ENCODE measurements at places on chromosomes 16 and 17.
A peak's percentile ranks its signal among the peaks of the same experiment; 100 is the strongest.

- no peak for DNase-seq
These were observed 19.7 kb downstream of the SDK2 start for GRCh38 chr17:73624496-73624988.

DNA sequence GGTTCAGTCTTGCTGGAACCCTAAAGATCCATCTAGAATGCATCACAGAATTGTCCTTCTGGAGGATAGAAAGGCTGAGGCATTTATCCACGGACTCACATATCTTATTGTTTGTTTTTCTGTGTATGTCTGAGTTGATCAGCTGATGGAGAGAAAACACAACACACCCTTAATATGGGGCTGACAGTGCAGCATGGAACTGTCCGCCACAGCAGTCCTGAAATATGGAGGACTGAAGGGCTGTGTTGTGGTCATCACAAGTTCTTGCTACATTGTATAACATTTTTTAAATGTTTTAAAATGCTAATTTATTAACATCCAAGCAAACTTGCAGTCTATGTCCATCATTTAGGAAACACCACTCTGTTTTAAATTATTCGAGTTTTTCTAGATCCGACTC is 448.9 kb upstream of the ERCC4 start:
- DNase-seq: no peak

- no peak for DNase-seq
These were observed 40.0 kb downstream of the TBC1D16 start for GRCh38 chr17:79995696-79996095.

- no peak for DNase-seq
These were observed 5.0 kb downstream of the CAMKK1 start for GRCh38 chr17:3887804-3888203.

DNA sequence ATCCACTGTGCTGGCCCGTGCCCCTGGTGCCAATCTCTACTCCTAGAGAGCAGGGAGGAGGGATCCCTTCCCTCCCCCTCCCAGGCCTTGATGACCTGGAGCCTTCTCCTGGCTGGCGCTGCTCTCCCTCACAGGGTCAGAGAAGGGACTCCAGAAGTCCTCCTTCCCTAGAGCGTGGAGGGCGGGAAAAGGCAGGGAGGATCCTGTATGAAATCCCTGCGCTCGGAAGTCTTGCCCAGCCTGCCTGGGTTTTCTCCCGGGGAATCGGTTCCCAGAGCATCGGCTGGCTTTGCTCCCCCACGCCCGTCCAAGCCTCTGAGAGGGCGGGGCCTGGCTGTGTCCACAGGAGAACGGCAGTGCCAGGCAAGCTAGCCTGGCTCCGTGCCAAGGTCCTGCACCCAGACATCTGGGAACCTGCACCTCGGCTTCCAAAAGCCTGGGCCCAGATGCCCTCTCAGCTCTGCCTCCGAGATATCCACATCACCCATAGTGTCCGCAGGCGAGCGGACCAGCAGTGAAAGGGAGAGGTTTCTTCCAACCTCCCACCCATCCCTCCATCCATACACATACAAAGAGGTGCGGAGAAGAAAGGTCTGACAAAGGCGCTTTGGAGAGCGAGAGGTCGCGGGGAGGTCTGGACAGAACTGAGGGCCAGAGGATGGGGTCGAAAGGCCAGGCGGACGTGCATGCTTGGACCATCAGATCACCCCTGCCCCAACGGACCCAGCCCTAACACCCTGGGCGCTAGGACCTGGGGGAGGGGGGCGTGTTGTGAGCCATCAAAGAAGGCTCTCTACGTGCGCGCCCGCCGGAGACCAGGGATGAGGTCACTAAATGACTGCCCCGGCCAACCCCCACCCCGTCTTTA is 1.1 kb downstream of the MPP2 start:
- no peak for DNase-seq

- peak; percentile 50 for DNase-seq
These were observed 24.3 kb downstream of the POLR3E start for GRCh38 chr16:22321340-22322001.

DNA sequence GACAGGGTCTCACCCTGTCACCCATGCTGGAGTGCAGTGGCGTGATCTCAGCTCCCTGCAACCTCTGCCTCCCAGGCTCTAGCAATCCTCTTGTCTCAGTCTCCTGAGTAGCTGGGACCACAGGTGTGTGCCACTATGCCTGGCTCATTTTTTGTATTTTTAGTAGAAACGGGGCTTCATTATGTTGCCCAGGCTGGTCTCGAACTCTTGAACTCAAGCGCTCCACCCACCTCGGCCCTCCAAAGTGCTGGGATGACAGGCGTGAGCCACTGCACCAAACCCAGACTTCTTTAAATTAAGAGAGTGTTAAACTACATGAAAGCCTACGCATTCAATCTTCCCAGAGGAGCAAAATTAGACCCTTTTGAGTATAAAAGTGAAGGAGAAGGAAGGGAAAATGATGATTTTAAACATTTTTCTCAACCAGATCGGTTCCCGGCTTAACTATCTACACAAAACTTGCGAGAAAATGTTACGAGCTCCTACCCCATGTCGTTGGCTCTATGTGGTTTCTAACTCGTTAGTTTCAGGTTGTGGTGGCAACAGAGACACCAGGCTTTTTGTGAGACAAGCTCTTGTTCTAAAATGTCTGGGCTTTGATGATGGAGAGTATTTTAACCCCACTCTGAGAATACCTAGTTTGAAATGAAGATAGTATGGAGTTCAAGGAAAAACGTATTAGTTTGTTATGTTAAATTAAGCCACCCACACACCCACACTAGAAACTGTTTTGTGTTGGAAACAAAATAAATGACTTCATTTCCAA is 26.3 kb downstream of the STAT5B start:
- no peak for DNase-seq

GRCh38 chr16:72162105-72162692 is 9.8 kb downstream of the PMFBP1 start:
- DNase-seq: no peak

- no peak for DNase-seq
These were observed 58.8 kb downstream of the CEP95 start for GRCh38 chr17:64565563-64565962.

GRCh38 chr17:3859940-3860339 is 13.9 kb upstream of the NCBP3 start:
- DNase-seq: no peak

GRCh38 chr16:28283798-28284577 is 8.3 kb upstream of the SBK1 start:
- no peak for DNase-seq

DNA sequence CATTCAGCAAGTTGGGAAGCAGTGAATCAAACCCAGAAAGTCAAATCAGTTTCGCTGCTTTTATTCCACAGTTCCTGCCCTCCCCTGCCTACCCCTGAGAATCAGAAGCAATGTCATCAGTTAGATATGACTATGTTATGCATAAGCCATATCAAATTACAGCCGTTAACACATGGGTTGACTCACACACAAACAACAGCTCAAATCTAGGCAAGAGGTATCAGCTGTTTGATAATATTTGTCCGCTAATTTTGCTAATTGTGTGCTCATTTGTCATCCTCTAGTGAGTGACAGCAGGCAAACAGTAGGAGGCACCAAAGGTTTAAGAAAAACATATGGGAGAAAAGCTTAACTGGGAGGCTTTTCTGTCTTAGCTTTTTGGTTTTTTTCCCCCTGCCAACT is 327.4 kb upstream of the CCL2 start:
- no peak for DNase-seq

DNA sequence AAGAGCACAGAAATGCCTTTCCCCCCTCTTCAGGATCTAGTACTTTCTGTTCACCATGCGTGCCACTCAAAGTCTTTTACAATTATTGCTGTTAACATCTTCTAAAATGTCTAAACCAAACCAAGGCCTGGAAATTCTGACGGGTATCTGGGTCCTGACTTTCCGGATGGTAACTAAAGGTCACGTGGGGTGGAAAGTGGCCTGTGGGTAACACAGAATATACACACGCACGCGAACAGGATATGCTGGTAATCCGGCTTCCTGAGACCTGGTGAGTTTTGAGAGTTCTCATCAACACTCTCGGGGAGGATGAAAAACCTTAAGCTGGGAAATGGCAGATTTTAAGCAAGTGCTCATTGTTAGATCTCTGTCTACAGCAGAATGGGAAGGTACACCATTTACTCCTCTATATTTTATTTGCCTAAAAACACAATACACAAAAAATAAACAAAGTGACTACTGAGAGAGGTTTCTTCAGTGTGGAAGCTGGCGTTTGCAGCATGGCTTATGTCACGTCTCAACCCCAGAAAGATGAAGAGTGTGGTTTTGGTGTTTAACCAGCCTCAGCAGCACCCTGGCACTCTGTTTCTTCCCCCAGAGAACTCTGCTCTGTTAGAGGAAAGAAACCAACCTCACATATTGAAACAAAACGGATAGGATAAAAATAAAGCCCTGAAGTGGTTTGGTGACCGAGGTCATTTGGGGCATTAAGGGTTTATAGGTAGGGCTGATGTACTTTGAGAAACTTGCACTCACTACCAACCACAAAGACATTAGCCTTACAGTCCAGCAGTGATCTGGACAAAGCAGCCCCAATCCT is 37.3 kb downstream of the SMG6 start:
- peak; percentile 68 for DNase-seq

DNA sequence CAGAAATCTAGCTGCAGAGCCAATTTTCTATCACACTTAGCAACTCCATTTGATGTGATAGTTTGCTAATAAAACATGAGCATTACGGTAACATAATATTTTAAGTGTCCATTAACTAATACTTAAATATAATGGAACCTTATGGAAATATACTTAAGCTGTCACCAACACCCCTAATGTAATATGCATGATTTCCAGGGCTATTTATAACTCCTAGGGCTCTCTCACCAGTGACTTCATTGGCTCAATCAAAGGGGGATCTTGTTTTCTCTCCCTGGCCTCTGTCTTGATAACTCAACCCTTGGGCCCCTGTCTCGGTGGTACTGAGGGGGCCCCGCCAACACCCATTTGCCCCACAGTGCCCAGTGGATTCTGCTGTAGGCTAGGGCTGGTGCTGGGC is 170.4 kb downstream of the SALL1 start:
- no peak for DNase-seq

GRCh38 chr17:41915566-41915965 is 3.2 kb downstream of the ACLY start:
- no peak for DNase-seq

GRCh38 chr17:81210868-81211267 is 11.9 kb downstream of the CEP131 start:
- DNase-seq: no peak

DNA sequence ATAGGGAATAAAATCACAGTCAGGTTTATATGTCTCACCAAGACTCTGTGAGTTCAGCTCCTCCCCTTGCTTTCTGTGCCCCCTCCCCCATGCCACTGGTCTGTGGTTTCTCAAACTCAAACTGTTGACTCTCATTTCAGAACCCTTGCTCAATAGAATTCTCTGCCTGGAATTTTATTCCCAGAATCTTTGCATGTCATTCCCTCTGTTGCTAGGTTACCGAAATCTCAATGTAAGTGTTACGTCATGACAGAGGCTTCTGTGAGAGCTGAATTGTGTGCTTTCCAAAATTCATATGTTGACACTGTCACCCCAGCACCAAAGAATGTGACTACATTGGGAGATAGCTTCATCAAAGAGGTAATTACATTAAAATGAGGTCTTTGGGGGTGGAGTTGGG is 1938.8 kb downstream of the TP53TG3F start:
- DNase-seq: no peak

DNA sequence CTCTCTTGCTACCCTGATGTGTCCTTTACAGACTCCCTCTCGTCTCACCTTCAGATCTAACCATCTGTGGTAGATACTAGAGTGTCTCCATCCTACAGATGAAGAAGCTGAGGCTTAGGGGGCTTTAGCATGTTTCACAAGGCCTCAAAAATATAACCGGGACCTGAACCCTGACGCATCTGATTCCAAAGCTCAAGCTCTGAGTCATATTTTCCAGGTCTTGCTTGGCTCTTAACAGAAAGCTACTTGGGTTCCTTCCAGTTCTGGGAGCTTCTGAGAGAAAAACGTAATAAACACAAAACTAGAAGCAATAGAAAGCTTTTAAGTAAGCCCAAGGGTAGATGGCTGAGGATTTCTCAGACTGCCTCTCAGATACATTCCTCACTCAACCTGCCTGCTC is 224.3 kb upstream of the EEF2KMT start:
- DNase-seq: no peak

- DNase-seq: no peak
These were observed at the start of gene CHD9NB for GRCh38 chr16:53052519-53053501. CHD9NB (minus strand) TSS chr16:53052897; CDS start chr16:53044158, 8,739 bp downstream.
